ENCODE measurements at places on chromosomes 7 and 10.

- DNase-seq, result no peak
Measured at GRCh38 chr10:99924451-99925255, 85.1 kb downstream of the DNMBP start.

GRCh38 chr7:88806280-88807037 is 10.9 kb upstream of the TEX47 start:
- no peak for DNase-seq

GRCh38 chr7:72437610-72438009 is 25.5 kb upstream of the CALN1 start:
- no peak for DNase-seq

DNA sequence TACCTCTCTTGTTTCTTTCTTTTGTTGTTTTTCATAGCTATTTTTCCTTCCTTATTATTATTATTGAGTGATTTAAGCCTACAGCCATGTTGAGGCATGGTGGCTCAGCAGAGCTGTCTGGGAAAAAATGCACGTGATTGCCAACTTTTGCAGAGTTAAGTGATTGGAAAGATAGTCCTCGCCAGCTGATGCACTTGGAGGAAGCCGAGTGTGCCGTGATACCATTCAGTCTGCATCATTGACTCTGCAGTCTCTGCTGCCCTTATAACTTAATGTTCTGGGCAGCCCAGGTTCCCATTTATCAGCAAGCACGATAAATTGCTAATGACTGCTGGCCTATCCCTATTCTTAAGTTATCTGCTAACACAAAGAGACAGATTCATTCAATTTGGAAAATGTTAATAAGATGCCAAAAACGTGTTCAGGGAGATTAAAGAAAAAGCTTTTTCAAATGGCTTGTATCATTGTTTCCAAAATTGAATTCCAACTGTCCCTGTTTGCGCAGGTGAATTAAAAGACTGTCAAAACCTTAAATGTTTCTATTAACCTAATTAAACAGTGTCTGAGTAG is 232.9 kb upstream of the NPY start:
- no peak for DNase-seq

DNA sequence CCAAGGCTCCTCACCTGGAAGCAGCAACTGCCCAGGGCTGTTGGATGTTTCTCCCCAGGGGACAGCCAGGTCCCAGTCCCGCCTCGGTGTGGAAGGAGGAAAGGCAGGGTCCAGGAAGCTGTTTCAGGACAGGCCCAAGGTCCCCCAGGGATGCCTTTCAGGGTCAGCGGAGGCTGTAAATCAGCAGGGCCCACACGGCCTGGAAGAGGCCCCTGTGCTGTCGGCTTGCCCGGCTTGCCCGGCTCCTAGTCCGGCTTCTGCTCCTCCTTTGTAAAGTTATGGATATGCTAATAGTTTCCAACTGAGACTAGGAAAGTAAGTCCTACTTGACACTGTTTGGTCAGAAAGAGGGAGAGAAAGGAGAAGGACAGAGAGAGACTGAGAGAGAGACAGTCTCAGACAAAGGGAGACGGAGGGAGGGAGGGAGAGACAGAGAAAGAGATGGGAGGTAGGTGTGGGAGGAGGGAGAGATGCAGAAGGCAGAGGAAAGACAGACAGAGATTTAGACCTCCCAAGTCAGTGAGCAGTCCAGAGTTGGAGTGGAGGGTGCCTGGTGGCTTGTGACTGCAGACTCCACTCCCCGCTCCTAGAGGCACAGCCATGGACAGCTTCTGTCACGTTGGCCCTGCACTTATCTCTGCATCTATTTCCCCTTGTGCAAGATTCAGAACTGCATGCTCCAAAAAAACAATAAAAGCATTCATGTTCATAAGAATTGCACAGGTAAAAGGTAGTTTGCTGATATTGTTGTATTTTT is 10.5 kb downstream of the IKZF1 start:
- DNase-seq, result no peak

All from stimulated activated CD8-positive, alpha-beta memory T cell treated with anti-CD3 and anti-CD28 coated beads, Interleukin-15, amount 100 ng/mL, for 1 hour (primary cell).